ENCODE measurements at places on chromosomes 2 and 18. TPM values are rescaled to one million over a fixed set of nuclear protein-coding genes. Genes with fewer than 3 reads are reported as not detected.

- no peak for DNase-seq
Observed at GRCh38 chr2:201203916-201204654, 21.1 kb downstream of the CASP10 start.

DNA sequence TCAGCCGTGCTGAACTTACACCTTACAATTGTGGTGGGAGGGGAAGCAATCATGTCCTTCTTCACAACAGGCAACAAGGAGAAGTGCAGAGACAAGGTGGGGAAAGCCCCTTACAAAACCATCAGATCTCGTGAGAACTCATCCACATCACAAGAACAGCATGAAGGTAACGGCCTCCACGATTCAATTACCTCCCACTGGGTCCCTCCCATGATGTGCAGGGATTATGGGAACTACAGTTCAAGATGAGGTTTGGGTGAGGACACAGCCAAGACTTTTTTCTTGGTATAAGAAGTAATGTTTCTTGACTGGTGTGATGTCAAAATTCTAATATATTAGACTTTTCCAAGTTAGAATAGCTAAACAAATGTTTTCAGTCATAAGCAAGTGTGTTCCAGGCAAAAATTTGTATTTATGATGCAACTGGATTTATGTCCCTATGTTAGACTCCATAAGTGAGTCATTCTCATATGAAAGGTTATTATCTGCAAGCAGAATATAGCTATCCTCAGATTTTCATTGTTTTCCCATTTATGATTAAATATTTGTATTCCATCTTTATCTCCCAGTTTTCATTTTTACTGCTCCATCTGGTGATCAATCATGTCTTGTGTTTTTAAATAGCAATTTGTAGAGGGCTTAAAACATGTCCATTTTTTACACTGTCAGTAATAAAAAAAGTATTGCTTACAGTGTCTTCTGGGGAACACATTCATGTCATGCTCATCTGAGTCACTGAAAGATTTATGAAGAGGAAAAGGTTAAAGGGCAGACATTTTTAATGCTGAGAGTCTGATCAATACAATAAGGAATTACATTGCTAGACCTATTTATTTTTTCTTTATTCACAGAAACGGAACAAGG lies 995.2 kb upstream of the CDH2 start:
- no peak for DNase-seq

- DNase-seq, result no peak
Observed at GRCh38 chr2:236571145-236571544, 1.5 kb downstream of the ACKR3 start.

HAT1 gene
- total RNA-seq, result 70.2 TPM

SMARCAL1 gene
- total RNA-seq, result 9.8 TPM

SULT1C4 gene
- total RNA-seq, result not detected
